ENCODE measurements at places on chromosomes 2 and 18.

DNA sequence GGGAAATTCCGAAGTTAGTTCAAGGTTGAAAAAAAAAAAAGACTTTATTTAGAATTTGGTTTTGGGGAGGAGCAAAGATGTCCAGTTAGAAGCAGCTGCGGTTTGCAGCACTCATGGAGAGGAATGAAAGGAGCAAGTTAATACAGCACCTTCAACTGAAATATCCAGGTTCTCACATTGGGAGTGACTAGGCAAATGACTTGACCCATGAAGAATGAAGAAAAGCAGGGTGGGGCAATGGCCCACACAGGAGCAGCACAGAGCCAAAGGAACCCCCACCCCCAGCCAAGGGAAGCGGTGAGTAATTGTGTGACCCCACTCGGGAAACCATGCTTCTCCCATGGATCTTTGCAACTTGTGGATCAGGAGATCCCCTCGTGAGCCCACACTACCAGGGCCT, 32.8 kb downstream of the ZNF892 start:
- DNase-seq, result no peak

- DNase-seq, result no peak
These were observed 180.2 kb downstream of the LTBP1 start for GRCh38 chr2:33126958-33127357.

- DNase-seq, result no peak
These were observed 128.5 kb upstream of the COL3A1 start for GRCh38 chr2:188845692-188846091.

- no peak for DNase-seq
These were observed 72.8 kb upstream of the DTNA start for GRCh38 chr18:34637094-34637801.

GRCh38 chr2:1742681-1743395, 1.5 kb downstream of the PXDN start:
- DNase-seq, result no peak

GRCh38 chr2:219218217-219218731, 484 bp downstream of the ABCB6 start:
- DNase-seq, result no peak
